ENCODE measurements at places on chromosomes 16 and 17. TPM values are rescaled to one million over a fixed set of nuclear protein-coding genes. Genes with fewer than 3 reads are reported as not detected.

Gene DHX58
- total RNA-seq: 11.9 TPM

Gene EXOC3L1
- 0.69 TPM for total RNA-seq

Gene TSPOAP1
- 0.05 TPM for total RNA-seq

Gene BCL6B
- 2.6 TPM for total RNA-seq

Gene NHLRC4
- total RNA-seq: 3.5 TPM

Gene KRT36
- not detected for total RNA-seq

Gene TP53TG3F
- not detected for total RNA-seq

Gene SLC2A4
- not detected for total RNA-seq

Gene CRYBA1
- not detected for total RNA-seq

Gene CYTH1
- 11.0 TPM for total RNA-seq

Gene UMOD
- not detected for total RNA-seq

Gene ATP5PD
- total RNA-seq: 236 TPM

Gene CYGB
- 126 TPM for total RNA-seq

Gene NOD2
- 0.49 TPM for total RNA-seq

All from cardiac ventricle fibroblast (primary cell).